ENCODE measurements at places on chromosomes 1 and 21.
A peak's percentile ranks its signal among the peaks of the same experiment; 100 is the strongest.

DNA sequence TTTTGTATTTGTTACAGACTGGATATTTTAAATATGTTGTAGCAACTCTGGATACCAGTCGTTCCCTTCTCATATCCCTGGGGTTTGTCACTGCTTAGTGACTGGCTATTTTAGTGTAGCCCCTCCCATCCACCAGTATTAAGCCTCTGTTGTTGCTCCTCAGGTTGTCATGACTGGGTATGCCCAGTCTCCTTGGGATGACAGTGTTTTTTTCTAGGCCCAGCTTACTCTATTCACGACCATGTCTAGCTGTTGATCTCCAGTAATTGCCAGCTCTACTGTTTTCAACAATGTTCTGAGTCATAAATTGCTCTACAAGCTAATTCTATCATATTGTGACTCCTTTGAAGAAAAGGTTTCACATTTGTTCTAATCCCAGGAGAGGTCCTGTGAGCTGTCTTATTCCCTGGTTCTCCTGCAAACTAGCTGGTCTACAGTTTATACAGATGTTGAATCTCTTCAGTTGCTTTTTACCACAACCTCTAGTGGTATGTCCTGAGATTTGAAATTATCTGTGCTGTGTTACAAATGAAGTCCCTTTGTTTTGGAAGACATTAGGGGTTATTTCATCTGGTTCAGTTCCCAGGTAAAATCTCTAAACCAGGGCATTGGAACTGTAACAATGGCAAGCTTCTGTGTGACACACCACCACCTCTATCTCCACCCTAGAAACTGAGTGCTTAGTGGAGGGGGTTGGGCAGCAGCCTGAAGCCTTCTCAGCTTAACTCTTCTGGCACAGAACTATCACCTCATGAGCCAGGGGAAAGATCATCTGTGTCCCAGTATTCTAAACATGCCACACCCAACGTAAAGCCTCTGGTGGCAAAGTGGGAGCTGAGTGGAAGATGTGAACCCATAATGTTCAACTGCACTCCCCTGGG, 124.6 kb downstream of the TRIM33 start:
- no peak for DNase-seq

- DNase-seq: peak; percentile 36
Measured at GRCh38 chr1:24849672-24850295, 80.3 kb downstream of the RUNX3 start.

- peak; percentile 12 for DNase-seq
Measured at GRCh38 chr1:27350663-27351540, 9.1 kb downstream of the SYTL1 start.

GRCh38 chr1:40153073-40153770, 8.0 kb upstream of the RLF start:
- DNase-seq: peak; percentile 74

DNA sequence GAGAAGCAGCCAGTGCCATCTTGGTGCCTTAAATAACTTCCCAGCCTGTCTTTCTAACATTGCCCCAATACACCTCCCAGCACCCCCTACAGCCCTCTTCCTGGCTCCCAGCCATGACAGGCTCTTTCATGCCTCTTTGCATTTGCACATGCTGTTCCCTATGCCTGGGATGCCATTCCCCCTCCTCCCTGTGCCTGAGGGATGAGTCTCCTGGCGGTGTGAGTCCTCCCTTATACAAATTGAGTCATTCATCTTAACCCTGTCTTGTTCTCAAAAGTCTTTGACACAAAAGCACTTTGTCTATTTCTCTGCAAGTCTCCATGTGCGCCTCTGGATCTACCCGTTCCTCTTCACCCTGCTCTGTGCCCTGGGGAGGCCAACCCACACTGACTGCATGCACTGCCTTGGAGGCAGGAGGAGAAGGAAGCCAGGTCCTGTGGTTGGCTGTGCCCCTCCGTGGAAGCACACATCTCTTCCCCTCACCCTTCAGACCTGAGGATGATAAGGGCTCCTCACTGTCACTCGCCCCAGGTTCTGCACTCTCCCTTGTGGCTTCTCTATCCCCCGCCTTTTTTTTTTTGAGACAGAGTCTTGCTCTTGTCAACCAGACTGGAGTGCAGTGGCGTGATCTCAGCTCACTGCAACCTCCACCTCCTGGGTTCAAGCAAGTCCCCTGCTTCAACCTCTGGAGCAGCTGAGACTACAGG, 25.1 kb downstream of the CDCP2 start:
- no peak for DNase-seq

DNA sequence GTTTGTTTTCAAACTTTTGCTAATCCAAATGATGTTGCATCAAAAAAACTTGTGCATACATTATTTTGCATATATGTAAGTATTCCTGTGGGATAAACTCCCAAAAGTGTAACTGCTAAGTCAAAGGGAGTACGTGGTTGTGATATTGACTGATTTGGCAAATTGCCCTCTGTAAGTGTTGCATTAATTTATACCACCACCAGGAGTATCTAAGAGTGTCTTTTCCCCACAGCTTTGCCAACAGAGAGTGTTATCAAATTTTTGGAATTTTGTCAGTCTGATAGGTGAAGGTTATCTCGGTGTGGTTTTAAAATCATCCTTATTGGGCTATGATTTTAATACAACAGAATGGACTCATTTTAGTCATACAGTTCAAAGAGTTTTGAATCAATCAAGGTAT, 30.1 kb upstream of the PARP1 start:
- DNase-seq: peak; percentile 40

GRCh38 chr1:200128081-200128480, 100.6 kb downstream of the NR5A2 start:
- DNase-seq: no peak

DNA sequence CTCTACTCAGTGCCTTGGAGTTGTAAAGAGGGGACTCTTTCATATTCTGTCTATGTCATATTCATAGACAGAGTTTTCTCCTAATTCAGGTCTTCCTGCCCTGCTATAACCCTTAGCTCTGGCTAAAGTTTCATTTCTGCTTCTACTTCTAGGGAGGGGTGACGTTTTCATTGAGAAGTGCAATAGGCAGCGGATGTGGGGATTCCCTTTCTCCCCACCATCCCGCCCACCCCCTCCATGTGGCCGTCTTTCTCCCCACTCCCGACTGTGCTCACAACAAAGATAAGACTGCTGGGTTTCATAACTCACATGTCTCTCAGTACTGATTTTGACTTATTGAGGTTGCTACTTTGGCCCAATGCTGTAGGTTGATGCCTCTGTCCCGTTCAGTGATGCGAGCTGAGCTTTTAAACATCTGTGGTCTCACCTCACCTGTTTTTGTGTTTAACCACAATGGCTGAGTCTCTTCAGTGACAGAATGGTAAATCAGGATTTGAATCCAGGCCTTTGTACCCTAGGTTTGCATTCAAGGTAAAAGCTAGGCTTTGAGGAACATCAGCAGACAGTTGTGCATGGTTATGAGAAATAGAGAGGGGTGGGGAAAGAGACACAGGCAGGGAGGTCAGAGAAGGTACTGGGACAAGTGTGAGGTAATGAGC, 7.8 kb upstream of the KIF14 start:
- no peak for DNase-seq

DNA sequence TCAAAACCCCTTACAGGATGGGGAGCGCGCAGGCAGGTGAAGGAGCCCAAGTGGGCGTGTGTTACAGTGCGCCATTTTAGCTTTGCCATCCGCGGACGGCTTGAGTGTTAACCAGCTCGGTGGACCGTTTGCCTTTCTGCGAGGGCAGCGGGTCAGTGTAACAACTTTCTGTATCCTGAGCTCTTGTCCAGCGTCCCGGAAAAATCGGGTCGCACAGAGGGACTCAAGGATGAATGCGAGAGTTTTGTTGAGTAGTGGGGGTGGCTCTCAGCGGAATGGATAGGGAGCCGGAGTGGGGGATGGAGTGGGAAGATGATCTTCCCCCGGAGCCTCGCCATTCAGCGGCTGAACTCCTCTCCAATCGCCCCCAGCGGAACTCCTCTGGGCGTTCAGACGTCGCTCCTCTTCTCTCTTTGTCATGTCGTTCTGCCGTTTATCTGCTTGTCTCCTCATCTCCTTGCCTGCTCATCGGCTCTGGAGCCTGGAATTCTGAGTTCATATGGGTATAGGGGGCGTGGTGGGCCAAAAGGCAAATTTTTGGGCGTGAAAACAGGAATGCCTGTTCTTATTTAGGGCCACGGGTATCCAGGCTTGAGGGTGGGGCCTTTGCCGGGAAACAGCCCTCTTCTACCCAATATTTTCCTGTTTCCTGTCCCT, 295.4 kb downstream of the CTH start:
- no peak for DNase-seq

GRCh38 chr1:198330982-198331615, 174.3 kb downstream of the NEK7 start:
- DNase-seq: no peak

DNA sequence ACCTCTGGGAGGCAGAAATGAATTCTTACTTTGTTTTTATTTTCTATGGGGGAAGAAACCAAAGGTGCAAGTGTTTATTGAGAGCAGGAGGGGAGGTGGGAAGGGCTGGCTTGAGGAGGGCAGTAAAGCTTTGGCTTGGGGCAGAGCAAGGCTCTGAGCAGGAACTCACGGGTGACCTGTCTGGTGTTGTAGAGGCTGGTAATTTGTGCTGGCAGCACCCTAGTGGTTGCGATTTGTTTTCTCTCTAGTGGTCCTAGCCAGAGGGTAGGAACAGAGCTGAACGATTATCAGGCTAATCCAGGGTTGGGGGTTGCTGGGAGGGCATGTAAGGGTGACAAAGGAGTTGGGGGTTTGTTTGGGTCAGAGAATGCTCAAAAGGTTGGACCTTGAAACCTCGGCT, 16.6 kb downstream of the TMCC2 start:
- no peak for DNase-seq

GRCh38 chr1:241079047-241079446, 278.0 kb downstream of the RGS7 start:
- no peak for DNase-seq

GRCh38 chr1:99331636-99332035, 67.3 kb downstream of the PLPPR4 start:
- DNase-seq: no peak

DNA sequence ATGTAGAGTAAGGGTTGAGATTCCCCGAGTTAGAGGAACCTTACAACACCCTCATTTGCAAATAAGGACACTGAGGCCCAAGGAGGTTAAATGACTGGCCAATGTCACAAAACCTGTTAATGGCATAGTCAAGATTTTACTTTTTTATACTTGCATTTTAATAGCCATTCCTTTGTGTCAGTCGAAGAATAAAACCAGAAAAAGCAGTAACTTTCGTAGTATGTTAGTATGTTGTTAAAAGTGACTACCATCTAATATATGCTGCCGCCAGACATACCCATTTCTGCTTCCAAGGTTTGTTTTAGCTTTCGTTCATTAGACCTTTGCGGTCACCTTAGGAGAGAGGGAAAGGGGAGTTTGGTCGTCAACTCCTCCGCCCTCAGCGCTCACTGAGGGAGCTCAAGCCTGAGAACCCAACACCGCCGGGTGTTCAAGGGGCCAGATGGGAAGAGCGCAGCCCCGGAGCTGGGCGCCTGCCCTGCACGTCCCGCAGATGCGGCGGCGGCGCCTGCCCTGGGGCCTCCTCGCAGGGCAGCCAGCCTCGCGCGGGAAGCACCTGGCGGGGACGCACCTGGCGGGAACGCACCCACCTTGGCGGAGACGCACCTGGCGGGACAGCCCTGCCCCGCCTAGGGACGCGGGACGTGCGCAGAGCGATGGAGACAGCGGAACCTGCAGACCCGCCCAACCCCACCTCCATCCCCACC, 466 bp downstream of the VPS26C start:
- DNase-seq: peak; percentile 43

- DNase-seq: no peak
Measured at GRCh38 chr1:165315481-165315880, 41.0 kb downstream of the LMX1A start.

GRCh38 chr1:44035726-44036408, 4.6 kb upstream of the SLC6A9 start:
- DNase-seq: no peak

DNA sequence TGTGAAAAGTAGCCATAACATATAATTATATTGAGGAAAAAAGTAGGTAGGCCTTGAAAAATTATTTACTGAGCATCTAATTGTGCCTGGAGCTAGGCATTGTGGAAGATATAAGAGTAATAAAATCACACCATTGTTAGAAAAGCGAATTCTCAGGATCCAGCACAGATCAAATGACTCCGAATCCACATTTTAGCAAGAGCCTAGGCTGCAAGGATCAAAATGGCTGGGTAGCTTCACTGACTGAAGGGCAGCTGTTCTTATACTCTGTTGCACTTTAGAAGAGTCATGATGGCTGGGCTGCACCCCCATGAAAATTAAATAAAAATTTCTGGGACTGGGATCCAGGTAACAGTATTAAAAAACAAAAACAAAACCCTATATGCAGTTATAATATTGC, 67.6 kb upstream of the HMCN1 start:
- DNase-seq: no peak

- DNase-seq: no peak
Measured at GRCh38 chr1:8417625-8418024, 99.7 kb downstream of the SLC45A1 start.

DNA sequence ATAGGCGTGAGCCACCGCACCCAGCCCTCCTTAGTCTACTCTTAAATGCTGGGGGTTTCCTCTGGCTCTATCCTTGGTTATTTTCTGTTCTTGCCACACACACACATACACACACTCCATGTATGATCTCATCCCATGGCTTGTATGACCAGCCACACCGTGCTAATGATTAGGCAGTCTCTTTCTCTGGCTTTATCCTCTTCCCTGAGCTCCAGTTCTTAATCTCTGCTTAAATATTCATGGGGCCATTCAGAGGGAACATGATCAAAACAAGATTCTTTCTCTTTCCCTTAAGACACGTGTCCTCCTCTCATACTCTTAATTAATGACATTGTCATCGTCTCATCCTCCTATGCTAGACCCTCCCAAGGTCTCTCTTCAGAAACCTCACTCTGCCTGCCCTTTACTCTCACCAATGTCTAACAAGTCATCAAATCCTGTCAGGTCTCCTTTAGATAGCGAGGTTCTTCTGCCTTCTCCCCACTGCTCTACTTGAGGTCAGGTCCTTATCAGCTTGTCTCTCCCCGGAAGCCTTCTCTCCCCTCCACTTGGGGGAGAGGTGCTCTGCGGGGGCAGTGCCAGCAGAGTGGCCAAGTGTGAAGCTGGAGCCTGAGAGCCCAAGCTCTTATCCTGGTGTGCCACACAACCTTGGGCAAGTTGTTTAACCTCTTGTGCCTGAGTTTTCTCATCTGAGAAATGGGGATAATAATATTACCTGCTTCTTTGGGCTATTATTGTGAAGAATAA, 83.0 kb upstream of the GNG12 start:
- DNase-seq: no peak

GRCh38 chr1:92679980-92680379, 104.9 kb downstream of the EVI5 start:
- DNase-seq: no peak
